Smooth muscle cell of the umbilical artery (primary cell): ENCODE measurements at places on chromosomes 7 and 10. TPM values are rescaled to one million over a fixed set of nuclear protein-coding genes. Genes with fewer than 3 reads are reported as not detected.

Gene GPR15LG
- not detected in 2 replicates for total RNA-seq

Gene FXYD4
- not detected in 2 replicates for total RNA-seq

Gene NOS3
- 2.1 and 6.5 TPM in 2 replicates for total RNA-seq

Gene SORCS3
- total RNA-seq = not detected in 2 replicates

Gene WDFY4
- total RNA-seq = not detected in 2 replicates
